ENCODE measurements at places on chromosomes 1 and 21. TPM values are rescaled to one million over a fixed set of nuclear protein-coding genes. Genes with fewer than 3 reads are reported as not detected.
A peak's percentile ranks its signal among the peaks of the same experiment; 100 is the strongest.

The TAL1 gene
- total RNA-seq, result not detected

The WRAP73 gene
- total RNA-seq, result 40.2 TPM

The TRIM46 gene
- 13.4 TPM for total RNA-seq

The ERICH3 gene
- not detected for total RNA-seq

The DYNLT5 gene
- total RNA-seq, result not detected

The DDR2 gene
- 0.34 TPM for total RNA-seq

The HCN3 gene
- 5.0 TPM for total RNA-seq

The ADORA3 gene
- total RNA-seq, result 0.20 TPM

The LCK gene
- total RNA-seq, result 460 TPM

The TINAGL1 gene
- not detected for total RNA-seq

The CD244 gene
- total RNA-seq, result 7.8 TPM

The BARHL2 gene
- not detected for total RNA-seq

The PLD5 gene
- not detected for total RNA-seq

DNA sequence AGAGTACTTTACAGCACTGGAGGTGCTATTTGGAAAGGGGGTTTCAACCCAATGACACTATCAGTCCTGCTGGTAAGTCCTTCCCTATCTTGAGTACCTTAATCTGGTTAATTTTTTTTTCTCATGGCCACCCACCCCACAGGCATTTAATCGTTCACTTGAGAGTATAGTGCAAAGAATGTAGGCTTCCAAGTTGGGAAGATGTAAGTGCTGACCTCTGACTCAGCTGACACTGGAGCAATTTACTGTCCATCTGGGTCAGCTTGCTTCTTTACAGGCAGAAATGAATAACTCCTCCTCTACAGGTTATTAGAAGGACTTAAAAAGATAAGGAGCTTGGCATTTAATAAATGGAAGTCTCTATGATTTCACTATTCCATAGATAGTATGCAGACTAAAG, 89.6 kb downstream of the AK5 start:
- peaks cover 4% of the 10 kb centered on the region for H3K4me1 ChIP-seq
- H3K36me3 ChIP-seq, result no peaks in the 10 kb centered on the region
- no peak overlapping the region for H3K4me3 ChIP-seq
- H3K27ac ChIP-seq, result no peak overlapping the region
- H3K27me3 ChIP-seq, result no peaks in the 10 kb centered on the region

DNA sequence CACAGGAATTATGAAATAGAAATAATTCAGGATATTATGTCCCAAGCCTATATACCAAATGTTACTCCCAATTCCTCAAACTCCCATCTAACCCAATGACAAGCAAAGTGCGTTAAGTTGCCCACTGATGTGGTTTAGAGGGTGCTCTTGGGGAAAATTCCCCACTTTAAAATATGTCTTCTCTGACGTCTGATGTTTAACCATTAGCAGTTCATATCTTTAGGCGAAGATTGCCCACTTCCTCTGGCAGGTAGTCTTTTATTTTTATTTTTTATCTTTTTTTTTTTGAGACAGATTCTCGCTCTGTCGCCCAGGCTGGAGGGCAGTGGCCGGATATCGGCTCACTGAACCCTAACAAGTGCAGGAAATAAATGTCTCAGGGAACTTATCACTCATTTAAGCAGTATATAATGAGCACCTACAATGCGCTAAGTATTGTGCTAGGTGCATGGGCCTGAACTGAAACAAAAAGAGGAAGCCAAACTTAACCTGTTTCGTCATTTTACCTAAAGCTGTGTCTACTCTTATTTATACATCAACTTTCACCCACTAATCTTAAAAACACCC, 1.3 kb upstream of the LYST start:
- no peak for DNase-seq
- peaks cover 52% of the 10 kb centered on the region for H3K4me1 ChIP-seq
- peak overlapping the region; percentile 98 for H3K4me3 ChIP-seq
- peaks cover 8% of the 10 kb centered on the region for H3K36me3 ChIP-seq
- H3K27me3 ChIP-seq, result no peaks in the 10 kb centered on the region

DNA sequence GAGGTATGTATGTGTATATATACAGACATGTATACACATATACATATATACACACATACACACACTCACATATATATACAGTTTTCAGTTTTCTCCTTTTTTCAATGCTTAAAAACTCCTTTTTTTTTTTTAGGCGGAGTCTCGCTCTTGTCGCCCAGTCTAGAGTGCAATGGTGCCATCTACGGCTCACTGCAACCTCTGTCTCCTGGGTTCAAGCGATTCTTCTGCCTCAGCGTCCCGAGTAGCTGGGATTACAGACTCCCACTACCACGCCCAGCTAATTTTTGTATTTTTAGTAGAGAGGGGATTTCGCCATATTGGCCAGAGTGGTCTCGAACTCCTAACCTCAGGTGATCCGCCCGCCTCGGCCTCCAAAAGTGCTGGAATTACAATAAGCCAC, 27.0 kb downstream of the STYXL2 start:
- DNase-seq, result no peak
- no peaks in the 10 kb centered on the region for H3K36me3 ChIP-seq
- peaks cover 2% of the 10 kb centered on the region for H3K4me1 ChIP-seq

DNA sequence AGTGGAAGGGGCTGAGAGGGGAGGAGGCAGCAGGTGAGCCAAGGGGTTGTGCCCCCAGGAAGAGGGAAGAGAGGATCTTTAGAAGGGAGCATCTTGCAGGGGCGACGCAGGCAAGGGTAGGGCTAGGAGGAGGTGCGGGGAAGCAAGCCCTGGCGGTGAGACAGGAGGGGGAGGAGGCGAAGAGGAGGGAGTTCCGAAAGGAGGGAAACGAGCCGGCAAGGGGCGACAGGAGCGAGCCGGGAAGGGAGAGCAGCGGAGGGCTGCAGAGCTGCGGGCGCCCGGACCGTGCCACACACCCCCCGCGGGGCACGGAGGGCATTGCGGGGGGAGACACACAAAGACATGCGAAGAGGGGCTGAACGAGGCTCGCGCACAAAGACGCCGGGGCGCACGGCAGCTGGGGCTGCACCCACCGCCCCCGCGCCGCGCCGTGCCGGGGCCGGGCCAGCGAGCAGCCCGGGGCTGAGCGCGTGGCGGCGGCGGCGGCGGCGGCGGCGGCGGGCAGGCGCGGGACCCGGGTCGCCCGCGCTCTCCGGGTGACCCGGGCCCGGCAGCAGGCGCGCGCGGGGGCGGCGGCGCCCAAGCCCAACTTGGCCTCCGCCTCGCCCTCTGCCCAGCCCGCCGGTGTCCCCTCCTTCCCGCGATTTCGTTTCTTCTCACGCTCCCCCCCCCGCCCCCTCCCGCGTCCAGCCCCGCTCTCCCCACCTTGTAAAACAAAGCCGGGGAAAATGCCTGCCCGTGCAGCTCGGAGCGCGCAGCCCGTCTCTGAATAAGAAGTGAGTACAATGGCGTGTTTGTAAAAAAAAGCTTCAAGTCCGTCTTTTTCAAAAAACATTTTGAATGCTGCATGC, at the start of gene KCNK2:
Gene KCNK2 (plus strand): TSS at position 206 of the 851 bp plus-strand sequence. CDS start 649 bp downstream, outside the sequence.
- no peak within 1 kb of the TSS for H3K4me3 ChIP-seq
- H3K4me1 ChIP-seq, result peaks cover 2% of the 10 kb centered on the region
- no peaks in the 10 kb centered on the region for H3K36me3 ChIP-seq

GRCh38 chr1:5896706-5897660, 95.2 kb downstream of the NPHP4 start:
- peaks cover 2% of the 10 kb centered on the region for H3K4me1 ChIP-seq
- H3K36me3 ChIP-seq, result peaks cover 9% of the 10 kb centered on the region
- no peak overlapping the region for H3K27ac ChIP-seq
- H3K27me3 ChIP-seq, result no peaks in the 10 kb centered on the region
- no peak for DNase-seq

- no peak overlapping the region for H3K4me3 ChIP-seq
- DNase-seq, result no peak
- H3K27me3 ChIP-seq, result peaks cover 3% of the 10 kb centered on the region
- H3K4me1 ChIP-seq, result no peaks in the 10 kb centered on the region
- no peaks in the 10 kb centered on the region for H3K36me3 ChIP-seq
- no peak overlapping the region for H3K27ac ChIP-seq
Measured at GRCh38 chr1:113219377-113219776, 146.4 kb downstream of the LRIG2 start.

GRCh38 chr1:8517661-8518489, 200.0 kb downstream of the SLC45A1 start:
- no peaks in the 10 kb centered on the region for H3K27me3 ChIP-seq
- peaks cover 18% of the 10 kb centered on the region for H3K4me1 ChIP-seq
- peaks cover 7% of the 10 kb centered on the region for H3K36me3 ChIP-seq
- no peak for DNase-seq
- no peak overlapping the region for H3K27ac ChIP-seq

DNA sequence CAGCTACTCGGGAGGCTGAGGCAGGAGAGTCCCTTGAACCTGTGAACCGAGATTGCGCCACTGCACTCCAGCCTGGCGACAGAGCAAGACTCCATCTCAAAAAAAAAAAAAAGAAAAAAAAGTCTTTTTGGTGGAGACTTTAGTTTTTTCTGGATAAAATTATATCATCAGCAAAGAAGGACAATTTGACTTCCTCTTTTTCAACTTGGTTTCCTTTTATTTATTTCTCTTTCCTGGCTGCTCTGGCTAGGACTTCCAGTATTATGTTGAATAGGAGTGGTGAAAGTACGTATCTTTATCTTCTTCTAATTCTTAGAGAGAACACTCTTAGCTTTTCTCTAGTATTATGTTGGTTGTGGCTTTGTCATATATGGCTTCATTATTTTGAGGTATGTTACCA, 130.8 kb downstream of the PCBP3 start:
- H3K36me3 ChIP-seq, result peaks cover 4% of the 10 kb centered on the region
- H3K4me3 ChIP-seq, result no peak overlapping the region
- peaks cover 31% of the 10 kb centered on the region for H3K27me3 ChIP-seq
- H3K4me1 ChIP-seq, result no peaks in the 10 kb centered on the region
- H3K27ac ChIP-seq, result no peak overlapping the region
- no peak for DNase-seq

GRCh38 chr1:60298290-60298689, 224.7 kb upstream of the C1orf87 start:
- DNase-seq, result no peak
- H3K27ac ChIP-seq, result no peak overlapping the region
- H3K27me3 ChIP-seq, result peaks cover 3% of the 10 kb centered on the region
- no peaks in the 10 kb centered on the region for H3K4me1 ChIP-seq

GRCh38 chr21:28272272-28272992, 720.2 kb downstream of the LTN1 start:
- no peaks in the 10 kb centered on the region for H3K36me3 ChIP-seq
- DNase-seq, result no peak
- H3K4me1 ChIP-seq, result no peaks in the 10 kb centered on the region
- H3K4me3 ChIP-seq, result no peak overlapping the region
- H3K27ac ChIP-seq, result no peak overlapping the region

- peaks cover 2% of the 10 kb centered on the region for H3K36me3 ChIP-seq
- no peak overlapping the region for H3K4me3 ChIP-seq
- no peak overlapping the region for H3K27ac ChIP-seq
- H3K4me1 ChIP-seq, result peaks cover 1% of the 10 kb centered on the region
Measured at GRCh38 chr1:2627746-2628145, 5.1 kb downstream of the MMEL1 start.

DNA sequence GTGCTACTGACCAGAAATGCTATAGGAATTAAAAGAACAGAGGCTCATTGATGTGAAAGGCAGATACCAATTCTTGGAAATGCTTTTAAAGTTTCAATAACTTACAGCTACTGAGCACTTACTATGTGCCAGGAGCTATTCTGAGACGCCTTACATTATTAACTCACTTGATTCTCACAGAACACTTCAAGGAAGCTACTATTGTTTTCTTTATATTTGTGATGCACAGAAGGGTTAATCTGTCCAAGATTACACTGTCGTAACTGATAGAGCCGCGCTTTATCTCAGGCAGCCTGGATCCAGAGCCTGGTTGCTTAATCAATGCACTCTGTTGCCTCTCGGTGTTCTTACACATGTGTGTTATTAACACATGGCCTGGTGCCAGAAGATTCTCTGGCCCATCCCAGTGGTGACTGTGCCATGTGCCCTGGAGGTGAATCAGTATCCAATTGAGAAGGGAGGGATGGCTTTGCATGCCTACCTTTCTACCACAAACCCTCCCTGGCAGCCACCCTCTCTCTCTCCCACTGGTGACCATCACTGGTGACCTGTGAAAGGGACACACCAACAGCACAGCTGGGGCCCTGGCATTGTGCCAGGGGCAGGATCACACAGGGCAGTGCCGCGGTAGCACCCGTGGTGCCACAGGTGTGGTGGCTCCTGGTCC, 8.8 kb downstream of the FMO1 start:
- DNase-seq, result no peak
- H3K27ac ChIP-seq, result no peak overlapping the region
- H3K36me3 ChIP-seq, result no peaks in the 10 kb centered on the region

DNA sequence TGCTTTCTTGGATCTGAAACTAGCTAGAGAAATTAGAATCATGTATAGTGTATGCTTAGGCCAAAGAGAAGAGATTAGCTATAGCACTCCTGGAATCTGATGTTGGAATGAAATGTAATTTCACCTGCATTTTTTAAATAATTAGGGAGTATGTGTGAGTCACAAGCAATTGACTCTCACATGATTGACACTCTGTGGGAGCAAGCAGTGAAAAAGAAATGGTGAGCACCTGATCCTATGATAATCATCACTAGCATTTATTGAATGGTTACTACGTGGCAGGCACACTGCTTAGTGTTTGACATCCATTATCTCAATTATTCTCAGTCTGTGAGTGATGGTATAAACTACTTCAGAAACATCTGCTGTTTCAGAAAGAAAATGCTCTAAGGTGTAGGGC, 176.6 kb downstream of the NRIP1 start:
- peaks cover 2% of the 10 kb centered on the region for H3K4me1 ChIP-seq
- DNase-seq, result no peak
- no peaks in the 10 kb centered on the region for H3K27me3 ChIP-seq
- no peak overlapping the region for H3K27ac ChIP-seq
- H3K36me3 ChIP-seq, result no peaks in the 10 kb centered on the region

DNA sequence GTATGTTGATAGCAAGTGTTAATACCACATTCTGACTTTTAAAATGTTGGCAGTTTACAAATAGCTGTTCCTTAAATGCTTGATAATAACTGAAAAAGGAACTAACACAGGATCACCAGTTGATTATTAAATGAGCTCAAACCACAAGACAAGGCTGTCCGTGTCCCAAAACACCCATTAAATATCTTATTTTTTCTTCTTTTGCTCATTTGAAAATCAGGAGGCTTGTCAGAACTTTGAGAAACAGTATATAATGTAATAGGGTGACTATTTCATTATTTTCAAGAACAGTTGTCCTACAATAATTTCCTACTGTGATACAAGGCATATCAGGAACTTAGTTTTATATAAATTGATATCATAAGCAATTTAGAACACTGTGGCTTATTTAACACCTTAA, 2.7 kb downstream of the CDKN2C start:
- peak overlapping the region; percentile 4 for H3K4me3 ChIP-seq
- H3K27ac ChIP-seq, result no peak overlapping the region
- peaks cover 3% of the 10 kb centered on the region for H3K27me3 ChIP-seq
- peaks cover 37% of the 10 kb centered on the region for H3K36me3 ChIP-seq

GRCh38 chr1:59484096-59484495, 187.2 kb downstream of the FGGY start:
- peaks cover 6% of the 10 kb centered on the region for H3K4me1 ChIP-seq
- no peaks in the 10 kb centered on the region for H3K27me3 ChIP-seq
- no peak for DNase-seq
- no peaks in the 10 kb centered on the region for H3K36me3 ChIP-seq
- no peak overlapping the region for H3K4me3 ChIP-seq

GRCh38 chr1:208807446-208808127, 563.4 kb upstream of the PLXNA2 start:
- no peaks in the 10 kb centered on the region for H3K27me3 ChIP-seq
- no peaks in the 10 kb centered on the region for H3K4me1 ChIP-seq

Data from activated naive CD8-positive, alpha-beta T cell treated with anti-CD3 and anti-CD28 coated beads, Interleukin-2, amount 10 ng/mL, durations not matched to agents 7 days and 5 days (primary cell).